Lung (tissue), 17 donors: ENCODE measurements at places on chromosomes 4 and X. TPM values are rescaled to one million over a fixed set of nuclear protein-coding genes. Genes with fewer than 3 reads are reported as not detected.

- peak; percentile 2 for DNase-seq
- H3K27me3 ChIP-seq: no peaks in the 10 kb centered on the region
- no peak overlapping the region for H3K4me3 ChIP-seq
- H3K4me1 ChIP-seq: no peaks in the 10 kb centered on the region
These were observed 25.6 kb upstream of the DAPP1 start for GRCh38 chr4:99790796-99791617.

- H3K4me1 ChIP-seq: peaks cover 9% of the 10 kb centered on the region
- no peaks in the 10 kb centered on the region for H3K27me3 ChIP-seq
- H3K36me3 ChIP-seq: no peaks in the 10 kb centered on the region
- no peak overlapping the region for H3K4me3 ChIP-seq
- H3K27ac ChIP-seq: peak overlapping the region; percentile 89
These were observed 1.2 kb downstream of the RAP1GDS1 start for GRCh38 chr4:98262431-98262830.

Gene COX7B2
- not detected for total RNA-seq

- H3K27ac ChIP-seq: no peak overlapping the region
- no peaks in the 10 kb centered on the region for H3K4me1 ChIP-seq
- H3K27me3 ChIP-seq: no peaks in the 10 kb centered on the region
These were observed 62.1 kb upstream of the XIAP start for GRCh38 chrX:123797543-123798447.
